ENCODE measurements at places on chromosomes 4 and X.
A peak's percentile ranks its signal among the peaks of the same experiment; 100 is the strongest.

GRCh38 chrX:100812216-100813158, 7.7 kb upstream of the CSTF2 start:
- no peak for DNase-seq

DNA sequence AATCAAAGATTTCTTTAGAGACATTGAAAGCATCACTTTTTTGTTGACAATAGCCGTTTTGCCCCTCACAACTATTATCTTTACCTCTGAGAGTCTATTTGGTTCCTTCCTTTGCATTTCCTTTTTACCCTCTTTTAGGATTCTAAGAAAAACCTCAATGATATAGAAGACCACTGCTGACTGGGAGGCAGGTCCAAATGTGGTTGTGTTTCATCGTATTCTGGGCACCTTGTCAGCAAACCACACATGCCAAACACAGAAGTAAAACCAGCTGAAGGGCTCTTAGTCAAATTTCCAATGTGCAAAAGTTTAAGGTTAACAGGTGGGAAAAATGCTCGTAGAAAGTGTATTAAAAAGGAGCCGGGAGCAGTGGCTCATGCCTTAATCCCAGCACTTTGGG, 5.1 kb upstream of the PRMT9 start:
- DNase-seq = no peak

GRCh38 chrX:13007519-13008188, 32.7 kb downstream of the TMSB4X start:
- DNase-seq = no peak

DNA sequence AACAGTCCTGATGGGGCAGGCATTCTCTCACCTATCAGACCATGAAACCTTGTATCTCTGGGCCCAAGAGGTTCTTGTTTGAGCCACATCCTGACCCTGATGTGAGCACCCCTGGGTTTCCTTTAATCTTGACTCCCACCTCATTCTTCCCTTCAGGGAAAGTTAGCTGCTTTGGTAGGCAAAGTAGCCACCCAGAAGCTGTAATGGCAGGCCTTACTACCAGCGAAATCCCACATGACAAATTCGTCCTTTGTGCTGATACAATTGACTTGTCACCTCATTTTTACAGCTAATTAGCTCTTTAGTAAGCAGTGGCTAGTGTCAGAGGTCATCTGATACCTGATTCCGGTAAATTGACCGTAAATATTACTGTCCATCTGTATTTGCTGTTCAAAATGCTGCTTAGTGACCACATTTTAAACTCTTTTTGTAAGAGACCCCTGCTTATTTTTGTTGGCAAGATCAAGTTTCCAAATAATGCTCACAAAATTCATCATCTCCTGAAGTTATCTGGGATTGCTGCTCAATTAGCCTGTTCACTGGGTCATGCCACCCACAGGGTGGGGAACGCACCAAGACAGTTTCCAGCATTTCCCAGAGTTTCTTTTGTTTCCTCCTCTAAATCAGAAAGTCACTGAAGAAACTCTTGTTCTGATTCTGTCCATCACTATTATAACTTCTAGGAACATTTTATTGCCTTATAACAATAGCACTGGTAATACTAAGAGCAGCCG, 329.7 kb downstream of the GPAT3 start:
- no peak for DNase-seq

DNA sequence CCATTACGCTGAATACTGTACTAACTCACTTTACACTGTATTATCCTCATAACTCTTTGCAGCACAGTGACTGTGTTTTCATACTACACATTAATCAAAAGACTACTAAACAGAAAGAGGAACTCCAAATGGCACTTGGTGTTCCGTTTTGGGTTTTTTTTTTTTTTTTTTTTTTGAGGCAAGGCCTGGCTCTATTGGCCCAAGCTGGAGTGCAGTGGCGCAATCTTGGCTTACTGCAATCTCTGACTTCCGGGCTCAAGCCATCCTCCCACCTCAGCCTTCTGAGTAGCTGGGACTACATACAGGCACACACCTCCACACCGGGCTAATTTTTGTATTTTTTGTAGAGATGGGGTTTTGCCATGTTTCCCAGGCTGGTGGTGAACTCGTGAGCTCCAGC, 10.7 kb downstream of the KLHL8 start:
- peak; percentile 42 for DNase-seq

DNA sequence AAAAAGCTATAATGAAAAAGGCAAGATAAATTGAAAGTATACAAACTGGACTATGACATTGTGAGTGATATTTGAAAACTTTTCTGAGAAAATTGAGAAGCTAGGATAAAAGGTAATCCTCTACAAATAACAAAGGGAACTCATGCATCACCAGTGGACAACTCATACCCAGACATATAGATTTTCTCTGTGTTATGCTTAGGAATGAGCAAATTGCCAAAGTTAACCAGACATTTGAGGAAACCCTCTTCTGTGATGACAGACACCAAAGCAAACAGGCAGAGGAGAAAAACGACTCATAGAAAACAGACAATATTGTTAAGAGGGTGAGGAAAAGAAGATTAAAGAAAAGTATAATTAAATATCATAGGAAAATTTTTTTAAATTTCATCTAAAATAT, 186.5 kb downstream of the MAB21L2 start:
- no peak for DNase-seq

DNA sequence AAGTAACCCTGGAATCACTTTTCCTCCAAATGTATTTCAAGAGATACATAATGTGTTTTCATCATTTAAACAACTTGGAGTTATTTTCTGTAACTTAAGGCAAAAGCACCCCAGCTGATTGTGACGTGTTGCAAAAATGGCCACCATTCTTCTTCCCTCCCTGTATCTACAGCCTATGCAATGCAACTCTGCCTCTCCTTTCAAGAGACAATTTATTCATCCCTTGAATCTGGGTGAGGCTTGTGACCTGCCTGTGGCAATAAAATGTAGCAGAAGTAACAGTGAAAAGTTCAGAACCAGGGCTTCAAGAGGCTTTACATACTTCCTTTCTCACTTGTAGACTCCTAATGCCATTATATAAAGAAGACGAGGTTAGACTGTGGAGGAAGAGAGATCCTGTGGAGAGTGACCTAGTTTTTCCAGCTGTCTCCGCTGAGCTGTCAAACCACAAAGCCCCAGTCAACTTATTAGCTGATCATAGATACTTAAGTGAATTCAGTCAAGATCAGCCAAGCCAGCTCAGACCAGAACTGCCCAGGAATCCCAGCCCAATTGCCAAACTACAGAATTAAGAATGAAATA, 81.0 kb upstream of the KLF3 start:
- no peak for DNase-seq

GRCh38 chrX:125319646-125320521, at the start of gene TEX13C:
Gene TEX13C (plus strand): TSS chrX:125319871. CDS start chrX:125320120, 249 bp downstream.
- no peak for DNase-seq

DNA sequence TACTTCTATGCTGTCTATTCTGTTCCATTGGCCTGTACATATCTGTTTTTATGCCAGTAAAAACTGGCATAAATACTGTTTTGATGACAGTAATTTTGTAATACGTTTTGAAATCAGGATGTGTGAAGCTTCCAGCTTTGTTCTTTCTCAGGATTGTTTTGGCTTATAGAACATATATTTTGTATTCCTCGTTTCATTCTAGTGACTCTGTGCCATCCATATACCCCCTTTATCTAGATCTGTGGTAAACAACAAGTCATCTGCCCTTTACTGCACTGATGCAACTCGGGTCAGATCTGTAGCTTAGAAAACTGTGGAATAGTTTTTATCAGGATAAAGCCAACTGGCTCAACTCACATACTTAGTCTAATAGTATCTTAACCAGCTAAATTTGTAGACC, 233.7 kb downstream of the PRDM5 start:
- no peak for DNase-seq

DNA sequence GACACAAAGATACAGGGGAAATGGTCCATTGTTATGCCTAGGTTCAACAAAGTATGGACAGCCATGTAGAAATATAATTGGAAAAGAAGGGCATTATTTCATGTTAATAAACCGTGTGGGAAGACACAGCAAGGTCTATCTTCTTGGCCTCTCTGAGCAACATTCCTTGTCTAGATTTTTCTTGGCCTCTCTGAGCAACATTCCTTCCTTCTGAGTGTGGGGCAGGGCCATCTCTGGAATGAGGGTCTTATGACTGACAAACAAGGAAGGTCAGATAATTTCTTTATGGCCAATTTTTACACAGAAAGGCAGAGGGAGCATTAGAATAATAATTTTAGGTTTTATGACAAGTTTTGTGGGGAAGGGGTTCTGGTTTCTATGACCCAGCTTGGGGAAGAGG, 24.3 kb upstream of the MAOA start:
- DNase-seq = no peak

- no peak for DNase-seq
Measured at GRCh38 chr4:100289946-100290345, 99.7 kb upstream of the DDIT4L start.

DNA sequence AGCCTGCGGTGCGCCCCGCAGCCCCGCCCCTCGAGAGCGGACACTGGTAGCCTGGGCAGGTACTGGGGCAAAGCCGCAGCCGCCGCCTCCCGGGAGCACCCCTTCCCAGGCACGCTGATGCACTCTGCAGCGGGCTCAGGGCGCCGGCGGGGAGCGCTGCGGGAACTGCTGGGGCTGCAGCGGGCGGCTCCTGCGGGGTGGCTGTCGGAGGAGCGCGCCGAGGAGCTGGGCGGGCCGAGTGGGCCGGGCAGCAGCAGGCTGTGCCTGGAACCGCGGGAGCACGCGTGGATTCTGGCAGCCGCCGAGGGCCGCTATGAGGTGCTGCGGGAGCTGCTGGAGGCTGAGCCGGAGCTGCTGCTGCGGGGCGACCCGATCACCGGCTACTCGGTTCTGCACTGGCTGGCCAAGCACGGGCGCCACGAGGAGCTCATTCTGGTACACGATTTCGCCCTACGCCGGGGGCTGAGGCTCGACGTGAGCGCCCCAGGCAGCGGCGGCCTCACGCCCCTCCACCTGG, 401 bp downstream of the SOWAHD start:
- peak; percentile 12 for DNase-seq

DNA sequence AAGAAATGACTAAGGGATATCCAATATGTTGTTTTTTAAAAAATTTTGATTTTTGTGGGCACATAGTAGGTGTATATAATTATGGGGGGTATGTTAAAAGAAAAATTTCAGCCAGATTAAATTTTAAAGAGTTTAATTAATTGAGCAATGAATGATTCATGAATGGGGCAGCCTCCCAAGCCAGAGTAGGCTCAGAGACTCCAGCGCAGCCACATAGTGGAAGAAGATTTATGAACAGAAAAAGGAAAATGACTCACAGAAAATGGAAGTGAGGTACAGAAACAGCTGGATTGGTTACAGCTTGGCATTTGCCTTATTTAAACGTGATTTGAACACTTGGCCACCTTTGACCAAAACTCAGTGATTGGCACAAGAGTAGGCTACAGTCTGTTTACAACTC, 91.7 kb downstream of the SPATA18 start:
- DNase-seq = no peak

DNA sequence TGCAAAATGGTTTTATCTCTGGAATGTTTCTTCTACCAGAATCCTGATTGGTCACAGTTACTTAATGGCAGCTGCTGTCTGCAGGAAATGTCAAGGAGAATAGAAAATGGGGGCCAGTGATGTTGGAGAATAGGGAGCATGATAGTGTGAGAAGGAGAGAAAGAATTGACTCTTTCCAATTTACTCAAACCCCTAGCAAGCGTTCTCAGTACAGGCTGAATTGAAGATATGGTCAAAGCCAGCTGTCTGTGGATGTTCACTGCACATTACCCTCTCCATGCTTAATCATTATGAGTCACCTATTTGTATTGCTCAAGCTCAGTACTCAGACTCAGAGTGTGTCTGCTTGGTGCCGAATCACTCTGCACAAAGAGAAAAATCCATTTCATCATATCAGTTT, 57.8 kb upstream of the FAM47B start:
- DNase-seq = no peak

- DNase-seq = no peak
Measured at GRCh38 chr4:120869613-120870278, 52.8 kb downstream of the PRDM5 start.

DNA sequence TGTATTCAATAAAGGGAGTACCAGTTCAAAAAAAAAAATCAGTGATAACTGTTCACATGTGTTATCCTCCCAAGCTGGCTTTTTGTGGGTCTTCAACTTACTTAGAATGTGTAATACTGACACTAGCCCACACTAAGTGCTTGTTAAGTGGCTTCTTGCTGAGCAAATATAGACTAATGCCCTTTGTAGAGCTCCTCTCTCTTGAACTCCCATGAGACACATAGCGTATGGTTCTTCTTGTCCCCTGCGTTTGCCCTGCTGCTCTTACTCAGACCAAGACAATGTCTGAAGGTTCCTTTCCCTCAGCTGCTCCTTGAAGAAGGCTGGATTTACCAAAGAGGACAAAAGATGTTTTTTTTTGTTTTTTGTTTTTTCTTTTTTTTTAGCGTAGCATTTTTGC, 110.9 kb downstream of the FRAS1 start:
- no peak for DNase-seq

DNA sequence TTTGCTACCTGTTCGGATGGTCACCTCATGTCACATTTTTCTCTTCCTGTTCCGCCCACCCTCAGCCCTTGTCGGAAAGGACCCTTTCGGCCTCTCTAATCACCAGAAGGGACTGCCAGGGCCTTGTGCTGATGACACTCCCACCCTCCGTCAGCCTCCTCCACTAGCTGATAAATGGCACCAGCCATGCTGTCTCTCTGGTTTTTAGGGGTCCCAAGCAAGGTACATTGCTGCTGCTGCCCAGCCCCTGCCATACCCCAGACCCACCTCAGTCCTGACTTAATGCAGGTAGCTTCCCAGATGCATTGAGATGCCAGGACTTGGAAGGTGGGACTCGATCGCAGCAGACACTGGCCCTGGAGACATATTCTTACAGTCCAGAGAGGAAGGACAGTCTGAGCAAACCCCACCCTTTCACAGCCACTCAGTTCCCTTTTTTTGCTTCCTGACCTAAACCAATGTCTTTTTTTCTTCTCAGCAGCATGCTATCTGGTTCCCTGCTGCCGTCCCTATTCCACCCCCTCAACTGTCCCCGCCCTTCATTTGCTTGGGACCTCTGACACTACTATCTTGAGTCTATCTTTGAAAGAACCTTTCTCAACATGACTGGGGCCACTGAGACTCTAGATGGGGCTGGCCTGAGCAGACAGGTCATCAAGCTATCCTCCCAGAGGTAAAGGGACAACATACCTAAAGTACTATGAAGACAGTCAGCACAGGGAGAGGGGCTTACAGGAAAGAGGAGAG, at the start of gene BTK:
BTK (minus strand) TSS at position 397 of the 747 bp plus-strand sequence. CDS start 10,907 bp downstream, outside the sequence.
- DNase-seq = peak; percentile 75

- no peak for DNase-seq
Measured at GRCh38 chr4:7187691-7188090, 4.6 kb upstream of the SORCS2 start.

- DNase-seq = no peak
Measured at GRCh38 chr4:52625216-52625615, 33.9 kb downstream of the USP46 start.
